Activated T-helper 1 cell treated with anti-CD3 and anti-CD28 coated beads, Interleukin-2, amount 50 U/mL, for 16 hours (primary cell): ENCODE measurements at places on chromosomes 3 and 15.

DNA sequence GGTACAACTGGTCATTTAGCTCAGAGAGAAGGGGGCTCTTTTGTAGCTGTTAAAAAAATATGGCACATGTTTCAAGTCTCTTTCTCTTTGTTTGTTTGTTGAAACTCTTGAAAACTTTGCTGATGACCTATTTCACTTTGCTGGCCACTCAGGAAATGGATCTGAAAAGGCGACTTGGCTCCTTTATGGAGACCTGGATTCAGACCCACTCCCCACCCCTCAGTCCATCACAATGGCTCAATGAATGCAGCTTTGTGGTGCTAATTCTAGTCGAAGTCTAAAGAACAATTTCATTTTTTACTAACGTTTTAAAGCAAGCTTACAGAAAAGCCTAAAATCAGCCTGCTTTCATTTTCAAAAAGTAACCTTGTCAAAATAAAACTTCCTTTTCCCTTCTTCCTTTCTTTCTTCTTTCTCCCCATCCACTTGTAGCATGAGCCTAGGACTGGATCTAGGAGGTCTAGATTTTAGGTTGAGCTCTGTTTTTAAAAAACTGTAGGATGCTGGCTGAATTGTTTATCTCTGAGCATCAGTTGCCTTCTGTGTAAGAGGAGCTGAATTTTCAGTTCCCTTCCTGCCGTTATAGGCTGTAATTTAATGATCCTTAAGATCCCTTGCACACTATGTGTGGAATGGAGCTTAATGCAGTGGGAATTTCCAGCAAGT lies 165.5 kb upstream of the FEZF2 start:
- DNase-seq, result no peak

DNA sequence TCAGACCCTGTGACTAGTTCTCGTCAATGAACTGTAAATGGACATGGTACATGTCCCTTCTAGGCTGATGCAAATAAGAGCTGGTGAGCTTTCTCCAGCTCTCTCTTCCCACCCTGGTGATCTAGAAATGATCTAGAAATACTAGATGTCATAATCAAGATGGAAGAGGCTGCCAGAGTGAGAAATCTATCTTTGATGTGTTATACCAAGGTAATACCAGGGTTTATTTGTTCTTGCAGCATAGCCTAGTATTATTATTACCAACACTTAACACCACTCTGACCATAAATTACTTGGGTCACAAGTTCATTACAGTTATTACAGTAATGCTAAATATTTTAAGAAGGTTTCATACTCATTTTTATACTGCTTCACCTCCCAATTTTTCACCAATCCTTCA lies 138.4 kb upstream of the LMCD1 start:
- no peak for DNase-seq

GRCh38 chr15:75647370-75648155 lies at the start of gene SNX33:
Gene SNX33 (plus strand): TSS chr15:75647912. CDS start chr15:75649103, 1,191 bp downstream.
- DNase-seq, result peak; percentile 48

DNA sequence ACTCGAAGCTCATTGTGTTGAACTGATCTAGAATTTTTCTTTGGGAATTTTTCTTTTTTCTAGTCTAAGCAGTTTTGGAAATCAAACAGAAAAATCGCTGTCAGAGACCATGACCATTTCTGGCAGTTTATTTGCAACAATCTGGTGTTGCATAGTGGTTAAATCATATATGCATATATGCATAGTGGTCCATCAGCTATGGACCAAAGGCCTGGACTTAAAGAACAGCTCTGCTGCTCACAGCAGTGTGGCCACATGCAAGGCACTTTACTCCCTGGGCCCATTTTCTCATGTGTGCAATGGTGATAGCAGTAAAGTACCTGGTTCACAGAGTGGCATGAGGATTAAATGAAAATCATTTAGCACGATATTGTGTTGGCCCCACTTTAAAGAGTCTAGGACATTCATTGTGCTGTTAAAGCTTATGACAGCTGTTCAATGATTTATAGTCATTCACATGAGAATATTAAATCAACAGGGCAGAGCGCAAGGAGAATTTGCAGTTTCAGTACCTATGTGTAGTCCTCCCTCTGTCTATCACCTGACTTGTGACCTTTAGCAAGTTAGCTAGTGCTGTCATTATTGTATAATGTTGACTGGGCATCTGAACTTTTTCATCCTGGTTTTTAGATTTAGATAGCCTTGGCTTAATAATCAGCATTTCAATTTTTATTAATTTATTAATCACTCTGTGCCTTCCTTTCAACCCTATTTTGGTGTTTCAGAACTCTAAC lies 46.4 kb downstream of the BLM start:
- no peak for DNase-seq

- DNase-seq, result no peak
These were observed 1.1 kb upstream of the NLGN1 start for GRCh38 chr3:173396191-173397041.

- DNase-seq, result no peak
These were observed 19.0 kb downstream of the TBC1D2B start for GRCh38 chr15:78058401-78058935.

DNA sequence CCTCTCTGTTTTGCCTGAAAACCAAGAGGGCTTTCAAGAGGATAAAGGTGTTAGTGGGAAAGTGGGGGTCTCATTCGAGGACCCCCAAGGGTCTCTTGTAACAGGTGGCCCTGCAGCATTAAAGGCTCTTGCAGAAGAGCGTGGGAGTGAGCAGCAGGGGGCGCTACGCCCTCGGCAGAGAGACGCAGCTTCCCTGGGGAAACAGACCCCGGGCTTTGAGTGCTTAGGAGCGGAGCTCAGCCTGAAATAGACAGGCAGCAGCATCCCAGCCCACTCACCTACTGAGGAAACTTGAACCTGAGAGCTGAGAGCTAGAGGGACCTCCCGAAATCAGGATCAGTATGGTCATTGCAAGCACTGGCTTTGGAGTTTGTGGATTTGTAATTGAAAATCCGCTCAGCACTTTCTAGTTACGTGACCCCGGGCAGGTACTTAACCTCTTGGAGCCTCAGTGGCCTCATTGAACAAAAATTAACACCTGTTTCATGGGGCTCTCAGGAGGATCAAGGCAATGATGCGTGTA lies 25.7 kb downstream of the RPLP1 start:
- DNase-seq, result peak; percentile 25

- no peak for DNase-seq
These were observed 197.1 kb upstream of the KBTBD8 start for GRCh38 chr3:66800941-66801545.

- DNase-seq, result no peak
These were observed 196.0 kb upstream of the TOPAZ1 start for GRCh38 chr3:44045476-44046275.

GRCh38 chr15:22895465-22896190 lies 57.2 kb downstream of the NIPA2 start:
- DNase-seq, result no peak

GRCh38 chr3:130783629-130784028 lies 37.0 kb upstream of the PIK3R4 start:
- DNase-seq, result no peak

GRCh38 chr3:85853805-85854204 lies 895.0 kb downstream of the CADM2 start:
- no peak for DNase-seq

- DNase-seq, result no peak
These were observed 497.7 kb upstream of the TBL1XR1 start for GRCh38 chr3:177694951-177695350.

DNA sequence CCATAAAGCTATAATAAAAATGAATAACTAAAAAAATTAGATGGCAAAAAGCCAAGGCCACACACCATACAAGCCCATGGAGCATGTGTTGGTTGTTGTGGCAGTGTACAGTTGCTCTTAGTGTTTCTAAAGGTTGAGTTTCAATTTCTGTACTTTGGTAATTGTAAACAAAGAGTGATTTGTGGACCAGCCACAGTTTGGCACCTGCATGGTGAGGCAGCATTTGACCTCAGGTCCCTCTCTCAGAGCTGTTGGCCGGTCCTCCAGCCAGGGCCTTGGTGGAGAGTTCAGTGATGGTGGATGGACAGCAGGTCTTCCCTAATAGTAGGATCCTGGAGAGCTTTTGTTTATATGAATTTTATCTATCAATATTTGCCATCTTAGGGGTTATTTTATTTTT lies 5.6 kb downstream of the ACAD9 start:
- no peak for DNase-seq

DNA sequence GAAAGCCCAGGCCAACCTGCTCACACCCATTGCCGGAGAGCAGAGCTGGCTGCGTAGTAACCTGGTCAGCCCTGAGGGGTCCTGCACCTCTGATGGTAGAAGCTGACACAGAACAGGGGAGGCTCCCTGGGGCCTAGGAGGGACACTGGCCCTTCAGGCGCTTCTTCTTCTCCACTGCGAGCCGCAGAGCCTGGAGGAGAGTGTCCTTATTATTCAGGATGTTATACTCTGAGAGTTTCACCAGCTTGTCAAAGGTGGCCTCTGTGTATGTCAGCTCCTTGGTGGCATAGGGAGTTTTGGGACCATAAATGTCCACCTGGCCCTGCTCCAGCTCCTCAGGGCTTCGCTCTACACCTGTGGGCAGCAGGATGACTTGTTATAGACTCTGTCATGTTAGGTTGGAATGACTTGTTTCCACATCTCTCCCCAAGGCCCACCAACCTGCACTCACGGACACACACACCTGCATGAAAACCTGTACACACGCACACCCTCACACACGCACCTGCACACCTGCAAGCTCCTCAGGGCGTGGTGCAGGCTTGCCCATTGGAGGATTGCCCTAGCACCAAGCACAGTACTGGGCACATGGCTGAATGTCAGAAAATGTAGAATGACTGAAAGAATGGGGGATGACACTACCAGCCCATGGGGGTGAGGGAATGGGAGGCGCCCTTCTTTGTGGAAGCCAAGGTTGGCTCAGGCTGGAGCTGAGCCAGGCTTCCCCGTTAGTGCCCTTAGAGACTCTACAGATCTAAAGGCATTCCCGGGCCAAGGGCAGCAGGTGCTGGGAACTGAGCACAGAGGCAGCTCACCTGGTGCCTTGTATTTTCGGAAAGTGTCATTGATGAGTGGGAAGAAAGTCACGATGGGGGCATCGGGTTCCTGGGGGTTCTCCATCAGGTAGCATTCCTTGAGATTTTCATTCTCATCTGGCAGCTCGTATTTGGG lies 11.5 kb upstream of the EHD4 start:
- DNase-seq, result no peak

GRCh38 chr3:135576751-135577150 lies 388.8 kb upstream of the PPP2R3A start:
- no peak for DNase-seq

GRCh38 chr3:42719002-42719401 lies 16.4 kb upstream of the HHATL start:
- DNase-seq, result no peak
